ENCODE measurements at places on chromosomes 13 and 19.

DNA sequence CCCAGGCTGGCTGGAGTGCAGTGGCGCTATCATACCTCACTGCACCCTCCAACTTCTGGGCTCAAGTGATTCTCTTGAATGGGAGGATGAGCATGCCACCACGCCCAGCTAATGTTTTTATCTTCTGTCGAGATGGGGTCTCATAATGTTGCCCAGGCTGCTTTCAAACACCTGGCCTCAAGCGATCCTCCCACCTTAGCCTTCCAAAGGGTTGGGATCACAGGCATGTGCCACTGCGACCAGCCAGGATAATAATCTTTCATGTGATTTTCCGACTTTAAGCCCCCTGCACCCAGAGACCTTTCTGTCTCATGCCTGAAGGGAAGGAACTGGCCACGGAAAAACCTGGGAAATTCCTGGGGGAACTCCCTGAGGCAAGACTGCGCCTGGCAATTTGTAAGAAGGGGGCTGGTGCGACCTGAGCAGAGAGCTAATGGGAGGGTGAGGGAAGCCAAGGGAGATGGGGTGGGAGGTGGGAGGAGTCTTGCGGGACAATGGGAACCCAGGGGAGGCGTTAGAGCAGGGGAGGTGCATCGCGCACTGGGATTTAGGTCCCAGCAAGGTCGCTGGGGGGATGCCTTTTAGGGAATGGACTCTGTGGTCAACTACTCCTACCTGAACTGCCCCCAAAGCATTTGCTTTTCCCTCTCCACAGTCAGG lies 1.2 kb upstream of the CCDC124 start:
- no peak for DNase-seq

- no peak for DNase-seq
These were observed 52.7 kb upstream of the RFXAP start for GRCh38 chr13:36766295-36766694.

DNA sequence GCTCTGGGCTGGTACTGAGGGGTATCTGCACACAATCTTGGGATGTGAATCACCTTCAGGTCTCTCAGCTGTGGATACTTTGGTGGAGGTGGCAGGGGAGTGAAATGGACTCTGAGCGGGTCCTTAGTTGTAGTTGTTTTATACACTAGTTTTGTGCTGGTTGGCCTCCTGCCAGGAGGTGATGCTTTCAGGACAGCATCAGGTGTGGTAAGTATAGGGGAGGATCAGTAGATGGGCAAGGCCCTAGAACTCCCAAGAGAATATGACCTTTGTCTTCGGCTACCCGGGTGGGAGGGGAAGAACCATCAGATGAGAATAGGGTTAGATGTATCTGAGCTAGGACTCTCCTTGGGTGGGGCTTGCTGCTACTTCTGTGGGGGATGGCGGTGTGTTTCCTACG lies 2284.3 kb upstream of the PCDH20 start:
- DNase-seq, result no peak

DNA sequence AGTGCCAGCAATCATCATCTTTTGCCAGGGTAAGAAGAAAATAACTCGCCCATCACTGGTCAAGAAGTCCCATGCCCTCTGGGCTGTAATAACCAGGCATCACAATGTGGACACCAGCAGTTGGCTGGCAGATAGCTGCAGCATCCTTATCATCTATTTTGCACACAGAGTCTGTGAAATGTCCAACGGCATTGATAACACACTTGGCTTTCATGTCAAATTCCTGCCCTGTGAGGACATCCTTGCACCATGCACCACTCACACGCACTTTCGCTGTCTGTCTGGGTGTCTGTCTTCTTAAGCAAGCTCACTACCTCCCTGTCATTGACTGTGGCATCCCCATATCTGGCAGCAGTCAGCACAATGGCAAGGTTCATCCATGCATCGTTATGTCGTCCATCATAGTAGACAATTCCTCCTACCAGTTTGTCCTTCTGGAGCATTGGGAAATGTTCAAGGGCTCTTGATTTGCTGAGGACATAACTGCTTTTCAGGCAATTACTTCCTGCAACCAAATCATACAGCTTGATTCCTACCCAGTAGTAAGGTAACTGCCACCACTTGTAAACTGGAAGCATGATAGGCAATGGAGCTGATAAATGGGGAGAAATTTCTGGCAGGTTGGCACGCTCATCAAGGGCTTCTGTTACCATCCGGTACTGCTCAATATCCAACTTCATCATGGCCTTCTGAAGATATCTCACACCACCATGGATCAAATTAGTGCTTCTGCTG lies 6.8 kb upstream of the ZSCAN5A start:
- no peak for DNase-seq

DNA sequence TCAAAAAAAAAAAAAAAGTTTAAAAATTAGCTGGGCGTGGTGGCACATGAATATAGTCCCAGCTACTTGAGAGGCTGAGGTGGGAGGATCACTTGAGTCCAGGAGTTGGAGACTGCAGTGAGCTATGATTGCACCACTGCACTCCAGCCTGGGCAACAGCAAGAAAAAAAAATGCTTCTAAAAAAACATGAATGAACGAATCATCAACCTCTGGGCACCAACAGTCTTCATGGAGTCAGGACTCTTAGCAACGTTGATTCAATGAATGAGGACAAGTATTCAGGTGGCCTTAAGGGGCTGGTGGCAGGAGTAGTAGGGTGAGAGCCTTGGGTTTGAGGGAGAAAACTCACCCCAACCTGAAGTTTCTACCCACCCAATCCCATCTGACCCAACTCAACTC lies 20.6 kb upstream of the OLFM2 start:
- DNase-seq, result no peak

GRCh38 chr13:51101636-51102235 lies 9.3 kb downstream of the C13orf42 start:
- DNase-seq, result no peak

- DNase-seq, result peak; percentile 56
These were observed 9.4 kb downstream of the C19orf81 start for GRCh38 chr19:50658441-50659317.

DNA sequence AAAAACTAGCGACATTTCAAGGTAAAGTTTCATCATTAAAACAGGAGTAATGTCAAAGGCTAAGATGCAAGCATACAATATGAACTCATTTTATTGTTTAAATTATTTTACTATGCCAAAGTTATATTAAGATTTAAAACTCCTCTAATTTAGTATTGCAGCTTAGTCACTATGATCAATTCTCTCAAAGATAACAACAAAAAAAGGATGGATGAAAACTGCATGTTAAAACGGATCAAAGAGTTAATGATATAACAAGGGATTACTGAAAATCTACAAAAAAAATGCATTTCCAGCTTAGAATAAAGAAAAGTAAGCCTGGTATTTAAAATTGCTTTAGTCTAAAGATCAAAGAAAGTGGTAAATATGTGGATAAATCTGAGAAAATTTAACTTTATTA lies 587.8 kb upstream of the PCDH20 start:
- DNase-seq, result no peak

DNA sequence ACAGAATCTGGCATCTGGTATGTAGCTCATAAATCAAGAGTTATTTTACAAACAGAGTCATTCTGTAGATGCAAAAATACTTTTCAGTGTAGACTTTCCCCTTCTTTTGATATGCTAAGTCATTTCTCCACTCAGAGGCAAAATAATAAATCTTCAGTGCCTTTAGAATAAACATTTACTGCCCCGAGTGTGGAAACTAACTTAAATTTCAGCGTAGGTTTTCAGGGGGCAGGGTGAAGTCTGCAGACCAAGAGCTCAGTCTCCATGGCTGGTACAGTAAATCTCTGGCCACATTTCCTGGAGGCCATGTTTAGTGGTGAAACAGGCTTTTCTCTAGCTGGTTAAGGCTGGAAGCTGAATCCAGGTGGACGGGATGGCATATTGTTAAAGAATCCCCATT lies 13.1 kb upstream of the ADPRHL1 start:
- no peak for DNase-seq

- no peak for DNase-seq
These were observed 163.4 kb upstream of the GPR12 start for GRCh38 chr13:26923824-26924605.

DNA sequence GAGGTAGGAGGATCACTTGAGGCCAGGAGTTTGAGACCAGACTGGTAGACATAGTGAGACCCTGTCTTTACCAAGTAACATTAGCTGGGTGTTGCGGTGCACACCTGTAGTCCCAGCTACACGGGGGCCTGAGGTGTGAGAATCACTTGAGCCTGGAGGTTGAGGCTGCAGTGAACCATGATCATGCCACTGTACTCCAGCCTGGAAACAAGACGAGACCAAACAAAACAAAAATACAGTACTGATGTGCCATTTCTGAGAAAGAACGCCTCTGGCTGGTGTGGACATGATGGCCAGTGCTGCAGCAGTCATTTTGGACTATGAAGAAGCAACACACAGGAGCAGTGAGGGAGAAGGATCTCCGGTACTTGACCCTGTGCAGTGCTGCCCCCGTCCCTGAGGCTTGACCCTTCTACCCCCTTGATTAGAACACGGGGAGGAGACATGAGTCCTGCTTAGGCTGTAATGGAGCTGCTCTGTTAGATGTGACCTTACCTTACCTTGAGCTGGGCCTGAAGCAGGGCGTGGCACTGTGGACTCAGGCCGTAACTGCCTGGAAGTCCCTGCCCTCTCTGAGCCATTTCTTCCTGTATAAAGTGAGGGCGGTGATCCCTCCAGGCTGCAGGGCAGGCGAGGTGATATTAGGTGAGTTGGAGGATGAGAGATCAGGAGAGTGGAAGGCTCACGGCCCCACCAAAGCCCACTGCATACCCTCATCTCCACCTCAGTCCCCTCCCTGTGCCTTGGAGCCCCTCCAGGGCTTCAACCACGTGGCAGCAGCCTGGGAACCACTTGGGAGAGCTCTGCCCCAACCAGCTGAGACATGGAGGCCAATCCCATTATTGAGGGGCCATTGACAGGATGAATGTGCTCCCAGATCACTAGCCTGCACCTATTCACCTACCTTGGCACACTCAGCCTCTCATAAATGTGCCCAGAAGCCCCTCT lies 5.9 kb downstream of the RPL18A start:
- DNase-seq, result no peak

- DNase-seq, result no peak
These were observed 56.2 kb downstream of the TRPM4 start for GRCh38 chr19:49213791-49214190.
